ENCODE measurements at places on chromosomes 4 and X. TPM values are rescaled to one million over a fixed set of nuclear protein-coding genes. Genes with fewer than 3 reads are reported as not detected.
A peak's percentile ranks its signal among the peaks of the same experiment; 100 is the strongest.

GRCh38 chr4:121009578-121010478 lies 62.5 kb downstream of the NDNF start:
- no peak for DNase-seq

GRCh38 chrX:135520022-135520552 lies 373 bp upstream of the INTS6L start:
- peak; percentile 76 for DNase-seq

DNA sequence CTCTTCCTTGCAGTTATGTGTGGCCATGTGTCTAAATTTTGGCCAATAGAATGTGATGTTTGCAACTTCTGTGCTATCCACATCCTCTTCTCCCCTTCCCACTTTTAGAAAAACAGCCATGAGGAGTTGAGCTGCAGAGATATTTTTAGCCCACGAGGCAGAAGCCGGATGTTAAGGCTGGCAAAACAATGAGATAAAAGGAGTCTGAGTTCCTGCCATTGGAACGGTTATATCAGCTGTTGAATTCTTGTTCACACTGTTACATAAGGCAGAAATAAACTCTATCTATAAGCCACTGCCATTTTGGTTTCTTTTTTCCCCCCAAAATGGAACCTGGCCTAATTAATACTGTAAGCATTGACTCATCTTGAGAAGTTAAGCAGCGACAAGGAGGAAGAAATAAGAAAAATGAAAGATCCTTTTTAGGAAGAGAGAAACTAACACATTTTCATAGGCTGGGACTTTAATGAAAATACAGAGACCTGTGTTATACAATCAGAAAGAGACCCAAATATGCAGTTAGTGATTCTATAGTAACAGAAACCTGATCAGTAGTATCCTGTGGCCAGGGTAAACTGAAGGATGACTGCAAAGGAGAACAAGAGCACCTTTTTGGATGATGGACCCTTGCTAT lies 200.5 kb downstream of the INPP4B start:
- DNase-seq = peak; percentile 13

- peak; percentile 56 for DNase-seq
Observed at GRCh38 chr4:71231129-71232055, 107.4 kb upstream of the SLC4A4 start.

GRCh38 chr4:181745933-181746625 lies 497.1 kb upstream of the TENM3 start:
- DNase-seq = peak; percentile 15

DNA sequence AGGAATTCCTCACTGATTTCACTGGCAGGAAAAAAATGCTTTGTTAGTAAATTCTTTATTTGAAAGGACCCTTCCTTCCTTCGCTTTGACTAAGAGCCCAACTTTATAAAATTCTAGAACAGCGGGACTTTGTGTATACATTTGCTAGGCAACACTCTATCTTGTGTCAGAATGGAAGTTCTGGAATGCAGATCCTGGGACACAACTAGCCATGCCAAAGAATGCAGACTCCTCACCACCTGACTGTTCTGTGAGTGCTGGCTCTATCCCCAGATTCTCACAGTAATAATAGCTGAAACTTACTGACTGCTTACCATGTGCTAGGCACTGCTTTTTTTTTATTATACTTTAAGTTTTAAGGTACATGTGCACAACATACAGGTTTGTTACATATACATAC lies 73.3 kb upstream of the ZDHHC15 start:
- DNase-seq = peak; percentile 41

DNA sequence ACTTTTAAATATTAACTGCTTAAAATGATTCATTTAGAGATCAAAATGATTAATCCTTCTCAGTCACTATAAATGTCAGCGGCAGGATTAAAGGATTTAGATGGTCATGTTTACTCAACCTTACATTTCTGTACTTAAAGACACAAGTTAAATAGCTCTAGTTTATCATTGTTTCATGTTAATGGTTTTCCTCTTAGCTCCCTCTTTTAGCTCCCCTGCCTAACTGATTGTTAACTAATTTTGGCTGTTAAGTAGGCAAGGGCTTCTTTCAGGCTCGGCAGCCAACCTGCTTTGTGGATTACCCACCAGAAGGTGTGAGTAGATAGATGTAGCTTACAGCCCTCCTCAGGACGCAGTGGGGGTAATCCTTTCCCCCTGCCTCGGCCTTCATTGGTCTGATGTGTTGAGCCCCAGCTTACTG lies 96.0 kb downstream of the TENM3 start:
- DNase-seq = no peak

GRCh38 chrX:45806410-45807121 lies 605.9 kb upstream of the DIPK2B start:
- DNase-seq = peak; percentile 97

- peak; percentile 38 for DNase-seq
Observed at GRCh38 chr4:38377195-38377594, 286.8 kb upstream of the KLF3 start.

DNA sequence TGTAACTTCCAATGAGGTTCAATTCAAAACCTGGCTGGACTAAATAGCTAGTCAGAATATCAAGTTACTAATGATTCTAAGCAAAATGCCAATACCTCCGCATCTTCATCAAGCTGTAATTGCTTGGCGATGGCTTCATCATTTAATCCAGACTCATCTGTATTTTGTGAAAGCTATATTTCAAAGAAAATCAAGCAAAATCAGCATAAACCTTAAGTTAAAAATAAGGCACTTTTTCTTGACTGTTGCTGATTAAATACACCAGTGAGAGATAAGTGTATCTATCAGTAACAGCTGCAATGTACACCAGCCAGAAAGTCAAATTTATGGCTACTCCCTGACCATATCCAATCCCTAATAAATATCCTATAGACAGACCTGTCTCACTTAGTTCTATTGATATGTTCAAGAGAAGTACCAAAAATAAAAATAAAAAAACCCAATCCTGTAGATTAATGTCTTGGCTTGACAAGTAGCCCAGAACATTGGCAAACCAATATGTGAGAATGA lies 39.6 kb downstream of the RFC1 start:
- no peak for DNase-seq

DNA sequence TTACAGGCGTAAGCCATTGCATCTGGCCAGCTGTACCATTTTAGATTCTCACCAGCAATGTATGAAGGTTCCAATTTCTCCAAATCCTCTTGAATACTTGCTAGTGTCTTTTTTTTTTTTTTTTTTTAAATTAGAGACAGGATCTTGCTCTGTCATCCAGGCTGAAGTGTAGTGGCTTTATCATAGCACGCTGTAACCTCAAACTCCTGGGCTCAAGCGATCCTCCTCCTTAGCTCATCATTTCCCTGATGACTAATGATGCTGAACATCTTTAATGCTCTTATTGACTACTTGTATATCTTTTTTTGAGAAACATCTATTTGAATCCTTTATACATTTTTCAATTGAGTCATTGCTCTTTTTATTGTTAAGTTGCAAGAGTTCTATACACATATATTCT lies 40.3 kb downstream of the HDAC8 start:
- DNase-seq = no peak

Gene GNRHR
- not detected for total RNA-seq

Gene PGAM4
- not detected for total RNA-seq

Gene PRSS12
- 4.1 TPM for total RNA-seq

Gene SLITRK2
- not detected for total RNA-seq

Gene ZIC3
- total RNA-seq = 0.31 TPM

Gene ZNF157
- 0.54 TPM for total RNA-seq

Gene SPANXB1
- total RNA-seq = not detected

Gene DCX
- 2.4 TPM for total RNA-seq
